ENCODE measurements at places on chromosomes 2 and 18.

DNA sequence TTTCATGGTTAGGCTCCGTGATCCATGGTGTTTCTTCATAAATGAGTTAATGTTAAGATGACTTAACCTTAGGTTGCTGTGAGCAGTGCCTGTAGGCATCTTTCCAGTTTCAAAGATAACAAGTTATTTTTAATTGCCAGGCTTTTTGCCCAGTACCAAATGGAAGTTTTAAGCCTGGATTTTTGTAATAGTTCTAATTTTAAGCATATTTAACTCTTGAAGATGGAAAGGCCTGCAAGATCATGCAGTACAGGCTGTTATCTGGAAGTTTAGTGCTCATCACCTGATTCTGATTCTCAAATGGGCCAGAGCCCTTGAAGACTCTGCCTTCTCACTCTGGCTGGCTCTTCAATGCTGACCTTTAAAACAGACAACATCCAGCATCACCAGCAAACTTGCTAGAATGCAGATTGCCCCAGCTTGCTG, 141.3 kb downstream of the NCK2 start:
- H3K4me1 ChIP-seq = peaks cover 74% of the 10 kb centered on the region
- H3K4me3 ChIP-seq = no peak overlapping the region
- peaks cover 15% of the 10 kb centered on the region for H3K36me3 ChIP-seq
- no peak overlapping the region for H3K27ac ChIP-seq
- no peak for DNase-seq

DNA sequence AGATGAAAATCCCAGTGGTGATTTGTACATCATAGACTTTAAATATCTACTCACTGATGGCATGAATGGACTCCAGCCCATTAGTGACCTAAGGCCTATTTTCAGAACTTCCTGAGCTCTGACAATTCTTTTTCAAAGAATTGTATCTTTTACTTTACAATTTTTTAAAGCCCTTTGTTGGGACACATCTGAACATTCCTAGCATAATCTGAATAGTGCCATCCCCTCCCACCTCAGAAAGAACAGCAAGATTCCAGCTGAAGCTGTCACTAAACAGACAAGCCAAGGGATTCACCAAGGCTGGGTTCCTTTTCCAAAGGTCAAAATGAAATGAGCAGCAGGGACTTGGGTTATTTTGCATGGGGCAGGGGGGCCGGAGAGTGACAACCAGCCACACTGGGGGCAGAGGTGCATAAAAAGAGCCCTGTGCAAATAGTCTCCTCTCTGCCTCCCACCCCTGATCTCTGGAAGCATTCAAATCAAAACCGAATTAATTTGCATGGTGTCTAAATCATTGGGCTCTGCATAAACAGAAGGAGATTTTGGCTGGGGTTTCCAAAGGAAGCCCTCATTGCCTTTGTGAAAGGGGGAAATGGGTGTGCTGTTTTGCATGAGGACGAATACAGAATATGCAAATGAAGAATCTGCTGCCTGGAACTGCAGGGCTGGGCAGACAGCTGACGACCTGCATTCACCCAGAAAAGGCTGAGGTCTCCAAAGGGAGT, 17.2 kb downstream of the EPHA4 start:
- H3K27me3 ChIP-seq = no peaks in the 10 kb centered on the region
- no peak overlapping the region for H3K27ac ChIP-seq
- H3K4me3 ChIP-seq = no peak overlapping the region
- no peaks in the 10 kb centered on the region for H3K4me1 ChIP-seq
- DNase-seq = no peak

- no peak overlapping the region for H3K4me3 ChIP-seq
- H3K4me1 ChIP-seq = no peaks in the 10 kb centered on the region
- DNase-seq = no peak
These were observed 114.0 kb downstream of the SP3 start for GRCh38 chr2:173851141-173851641.

DNA sequence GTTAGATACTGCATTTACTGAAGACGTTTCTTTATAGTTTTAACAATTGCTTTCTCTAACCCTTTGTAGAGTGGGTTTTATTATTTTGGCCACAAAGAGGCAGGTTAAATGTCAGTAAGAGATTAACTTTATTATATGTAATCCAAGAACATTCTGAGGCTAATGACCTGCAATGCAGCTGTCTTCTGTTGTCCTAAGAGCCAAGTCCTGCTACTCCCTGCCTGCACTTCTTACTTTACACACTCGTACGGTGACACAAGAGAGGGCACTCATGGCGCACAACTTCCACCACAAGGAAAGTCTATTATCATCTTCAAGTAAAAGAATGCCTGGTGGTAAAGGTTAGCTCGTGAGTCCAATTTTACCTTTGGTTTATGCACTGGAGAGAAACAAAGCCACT, 471.0 kb upstream of the HNMT start:
- H3K27ac ChIP-seq = no peak overlapping the region
- H3K27me3 ChIP-seq = no peaks in the 10 kb centered on the region
- no peak for DNase-seq
- no peak overlapping the region for H3K4me3 ChIP-seq
- H3K4me1 ChIP-seq = no peaks in the 10 kb centered on the region

DNA sequence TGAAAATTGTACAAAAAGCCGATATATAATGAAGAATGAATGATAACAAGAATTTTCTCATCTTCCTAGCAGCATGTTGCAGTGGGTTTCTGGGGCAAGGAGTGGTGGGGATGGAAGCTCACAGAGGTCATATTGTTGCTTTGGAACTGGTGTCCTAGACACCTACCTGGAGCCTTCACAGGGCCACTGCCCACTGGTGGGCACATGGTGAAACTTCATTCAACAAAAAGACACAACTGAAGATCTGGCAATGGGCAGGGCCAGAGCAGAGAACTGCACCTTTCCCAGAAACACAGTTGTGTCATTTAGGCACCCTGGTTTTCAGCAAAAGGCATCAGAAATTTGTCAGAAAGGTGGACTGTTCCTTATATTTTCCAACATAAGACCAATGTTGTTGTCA, 115.3 kb downstream of the FHOD3 start:
- no peaks in the 10 kb centered on the region for H3K36me3 ChIP-seq
- DNase-seq = no peak

- no peaks in the 10 kb centered on the region for H3K4me1 ChIP-seq
- no peaks in the 10 kb centered on the region for H3K27me3 ChIP-seq
- no peaks in the 10 kb centered on the region for H3K36me3 ChIP-seq
These were observed 77.8 kb upstream of the EHBP1 start for GRCh38 chr2:62627667-62628066.
